Stimulated activated CD8-positive, alpha-beta memory T cell treated with anti-CD3 and anti-CD28 coated beads, Interleukin-4, amount 100 ng/mL, for 1 hour (primary cell): ENCODE measurements at places on chromosomes 5 and 9.

- no peak for DNase-seq
These were observed 3.0 kb upstream of the SLC25A48 start for GRCh38 chr5:135831439-135831838.

DNA sequence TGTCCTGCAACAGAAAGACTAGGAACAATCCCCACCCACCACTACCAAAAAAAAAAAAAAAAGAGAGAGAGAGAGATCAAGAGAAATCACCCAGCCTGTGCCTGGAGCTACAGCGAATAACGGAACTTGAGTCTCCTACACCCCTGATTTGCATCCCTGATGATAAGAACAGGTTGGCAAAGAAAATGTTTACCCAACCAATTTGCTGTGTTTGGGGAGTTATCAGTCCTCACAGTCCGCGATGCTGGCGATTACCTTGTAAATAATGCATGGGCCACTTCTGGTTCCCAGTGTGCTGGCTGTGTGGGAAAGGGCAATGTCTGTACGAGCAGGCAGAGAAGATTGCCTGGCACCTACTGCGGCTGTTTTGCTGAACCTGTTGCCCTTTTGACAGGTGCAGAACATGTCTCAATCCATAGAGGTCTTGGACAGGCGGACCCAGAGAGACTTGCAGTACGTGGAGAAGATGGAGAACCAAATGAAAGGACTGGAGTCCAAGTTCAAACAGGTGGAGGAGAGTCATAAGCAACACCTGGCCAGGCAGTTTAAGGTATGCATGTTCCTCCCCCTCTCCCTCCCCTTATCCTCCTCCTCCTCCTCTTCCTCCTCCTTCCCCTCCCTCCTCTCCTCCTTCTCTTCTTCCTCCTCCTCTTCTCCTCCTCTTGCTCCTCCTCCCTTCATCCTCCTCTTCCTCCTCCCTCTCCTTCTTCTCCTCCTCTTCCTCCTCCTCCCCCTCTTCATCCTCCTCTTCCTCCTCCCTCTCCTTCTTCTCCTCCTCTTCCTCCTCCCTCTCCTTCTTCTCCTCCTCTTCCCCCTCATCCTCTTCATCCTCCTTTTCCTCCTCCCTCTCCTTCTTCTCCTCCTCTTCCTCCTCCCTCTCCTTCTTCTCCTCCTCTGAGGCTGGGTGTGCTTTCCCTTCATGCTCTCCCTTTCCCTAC is 8.3 kb downstream of the OLFM1 start:
- DNase-seq = no peak

GRCh38 chr9:84271921-84272556 is 68.5 kb downstream of the SLC28A3 start:
- DNase-seq = no peak

DNA sequence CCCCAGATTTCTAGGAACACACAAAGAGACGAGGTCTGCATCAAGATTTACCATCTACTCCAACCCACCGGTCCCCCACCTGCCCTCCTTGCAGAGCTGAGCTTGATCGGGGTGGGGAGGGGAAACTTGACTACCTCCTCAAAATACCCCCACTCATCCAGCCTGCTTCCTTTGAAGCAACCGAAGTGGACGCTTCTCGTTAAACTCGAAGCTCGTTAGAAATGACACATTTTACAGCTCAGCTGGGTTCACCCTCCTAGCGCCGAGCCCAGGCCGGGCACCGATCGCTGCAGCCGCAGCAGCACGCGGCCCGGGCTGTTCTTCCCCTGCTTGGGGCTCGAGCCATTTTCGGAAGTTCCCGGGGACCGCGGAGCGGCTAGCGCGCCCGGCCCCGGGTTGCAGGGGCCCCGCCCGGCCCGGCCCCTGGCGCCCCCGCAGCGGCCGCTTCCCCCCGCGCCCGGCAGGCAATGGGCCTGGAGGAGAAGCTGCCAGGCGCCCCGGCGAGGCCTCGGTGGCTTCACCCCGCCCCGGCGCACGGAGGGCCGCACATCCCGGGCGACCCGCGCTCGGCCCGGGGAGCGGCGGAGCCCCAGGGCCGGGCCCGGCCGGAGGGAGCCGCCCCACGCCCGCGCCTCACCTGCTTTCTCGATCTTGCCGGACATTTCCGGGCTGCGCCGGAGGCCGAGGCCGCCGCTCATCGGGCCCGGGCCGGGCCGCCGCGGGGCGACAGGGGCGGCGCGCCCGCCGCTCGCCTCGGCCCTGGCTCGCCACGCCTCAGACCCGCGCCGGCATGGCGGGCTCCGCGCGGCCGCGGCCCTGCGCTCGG is 530 bp downstream of the RAPGEF1 start:
- DNase-seq = no peak

- no peak for DNase-seq
These were observed at the start of gene PCDHA5 for GRCh38 chr5:140821375-140822280. PCDHA5 (plus strand) TSS chr5:140821613.

GRCh38 chr5:31964007-31964360 is 210.1 kb downstream of the GOLPH3 start:
- DNase-seq = no peak
